C1 segment of cervical spinal cord (tissue), 14 donors: ENCODE measurements at places on chromosomes 4 and X.
A peak's percentile ranks its signal among the peaks of the same experiment; 100 is the strongest.

DNA sequence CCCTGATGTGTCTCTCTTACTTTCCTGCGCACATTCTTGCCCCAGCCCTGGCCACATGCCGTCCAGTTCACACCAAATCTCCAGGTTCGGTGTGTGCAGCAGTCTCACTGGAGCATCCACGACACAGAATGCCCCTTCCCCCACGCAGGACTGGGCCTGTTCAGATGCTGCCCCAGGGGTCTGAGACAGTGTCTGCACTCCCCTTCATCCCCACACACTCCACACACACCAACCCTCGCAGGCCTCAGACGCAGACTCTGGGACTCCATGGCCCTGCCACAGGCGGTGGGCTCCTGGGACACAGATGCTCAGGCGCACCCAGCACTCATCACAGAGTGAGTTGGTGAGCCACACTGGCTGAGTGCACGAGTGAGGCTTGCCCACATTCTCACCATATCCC lies 83.9 kb downstream of the AFAP1 start:
- DNase-seq = no peak

DNA sequence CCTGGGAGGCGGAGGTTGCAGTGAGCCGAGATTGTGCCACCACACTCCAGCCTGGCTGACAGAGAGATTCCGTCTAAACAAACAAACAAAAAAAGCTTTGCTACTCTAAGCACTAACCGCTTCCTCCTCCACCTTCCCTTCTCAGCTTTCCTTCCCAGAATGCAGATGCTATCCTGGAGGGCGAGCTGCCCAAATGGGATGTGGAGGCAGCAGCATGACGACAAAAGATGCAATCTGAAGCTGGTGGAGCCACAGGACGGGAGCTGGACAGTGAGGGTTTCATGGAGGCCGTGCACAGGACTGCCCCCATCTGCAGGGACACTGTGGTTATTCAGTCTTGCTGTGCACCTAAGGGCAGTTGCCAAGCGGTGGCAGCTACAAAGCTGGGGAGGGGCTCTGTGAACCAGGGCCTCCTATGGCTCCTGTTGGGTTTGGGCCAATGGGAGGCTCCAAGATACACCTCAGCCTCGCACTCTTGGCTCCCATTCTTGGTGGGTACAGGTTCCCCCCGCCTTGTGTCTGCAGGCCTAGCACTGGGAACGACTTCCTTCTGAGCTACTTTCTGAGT lies 47.4 kb downstream of the WDR1 start:
- no peak for DNase-seq

DNA sequence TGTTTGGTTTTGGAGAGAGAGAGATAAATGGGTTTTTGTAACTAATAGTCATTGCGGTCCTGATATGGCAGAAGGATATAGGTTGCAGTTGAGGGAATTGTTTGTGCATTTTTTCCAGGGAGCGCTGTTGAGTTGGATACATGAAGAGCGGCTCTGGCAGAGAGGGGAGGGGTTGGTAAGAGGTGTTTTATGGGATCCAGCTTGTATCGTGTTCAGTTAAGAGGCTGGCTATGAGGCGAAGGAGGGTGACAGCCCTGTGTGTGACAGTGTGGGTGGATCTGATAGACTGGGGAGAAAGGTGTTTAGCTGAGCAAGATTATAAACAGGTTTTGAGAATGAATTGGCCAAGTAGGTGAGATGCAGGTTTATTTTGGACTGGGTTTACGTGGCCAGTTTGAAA lies 1.5 kb downstream of the SPANXN4 start:
- no peak for DNase-seq

DNA sequence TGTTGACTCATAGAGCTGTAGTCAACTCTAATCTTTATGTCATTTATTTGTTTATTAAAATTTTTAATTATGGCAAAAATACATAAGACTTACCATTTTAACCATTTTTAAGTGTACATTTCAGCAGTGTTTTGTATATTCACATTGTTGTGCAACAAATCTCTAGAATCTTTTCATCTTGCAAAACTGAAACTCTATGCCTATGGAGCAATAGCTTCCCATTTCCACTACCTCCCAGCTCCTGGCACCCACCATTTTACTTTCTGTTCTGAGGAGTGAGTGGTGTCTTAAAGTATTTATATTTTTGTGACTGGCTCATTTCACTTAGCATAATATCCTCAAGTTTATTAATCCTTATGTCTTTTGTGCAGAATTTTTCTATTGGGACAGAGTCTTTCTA lies 181.0 kb downstream of the GPAT3 start:
- DNase-seq = no peak

DNA sequence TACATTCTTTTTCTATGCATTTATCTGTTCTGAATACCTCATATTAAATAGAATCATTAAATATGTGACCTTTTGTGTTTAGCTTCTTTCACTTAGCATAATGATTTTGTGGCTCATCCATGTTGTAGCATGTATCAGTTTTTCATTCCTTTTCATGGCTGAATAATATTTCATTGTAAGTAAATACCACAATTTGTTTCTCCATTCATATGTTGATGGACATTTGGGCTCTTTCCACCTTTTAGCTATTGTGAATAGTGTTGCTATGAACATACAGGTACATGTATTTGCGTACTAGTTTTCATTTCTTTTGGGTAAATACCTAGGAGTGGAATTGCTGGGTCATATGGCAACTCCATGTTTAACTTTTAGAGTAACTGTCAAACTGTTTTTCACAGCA lies 85.1 kb downstream of the GNL3L start:
- no peak for DNase-seq

DNA sequence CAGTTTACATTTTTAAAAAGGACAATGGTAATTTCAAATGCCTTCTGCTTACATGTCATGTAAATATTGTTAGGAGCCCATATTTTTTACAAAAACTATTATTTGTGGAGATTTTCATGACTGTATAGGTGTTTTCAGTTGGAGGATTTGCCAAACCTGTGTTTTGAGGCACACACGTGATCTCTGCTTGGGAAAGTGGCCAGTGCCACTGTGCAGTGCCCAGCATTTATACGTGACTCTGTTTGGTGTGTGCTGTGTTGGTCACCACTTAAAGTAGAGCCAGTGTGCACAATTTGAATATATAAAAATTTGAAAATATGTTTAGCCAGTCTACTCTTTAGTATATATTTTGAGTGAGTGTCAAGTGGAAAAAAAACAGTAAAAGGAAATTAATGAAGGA lies 26.8 kb upstream of the NAP1L5 start:
- peak; percentile 28 for DNase-seq

DNA sequence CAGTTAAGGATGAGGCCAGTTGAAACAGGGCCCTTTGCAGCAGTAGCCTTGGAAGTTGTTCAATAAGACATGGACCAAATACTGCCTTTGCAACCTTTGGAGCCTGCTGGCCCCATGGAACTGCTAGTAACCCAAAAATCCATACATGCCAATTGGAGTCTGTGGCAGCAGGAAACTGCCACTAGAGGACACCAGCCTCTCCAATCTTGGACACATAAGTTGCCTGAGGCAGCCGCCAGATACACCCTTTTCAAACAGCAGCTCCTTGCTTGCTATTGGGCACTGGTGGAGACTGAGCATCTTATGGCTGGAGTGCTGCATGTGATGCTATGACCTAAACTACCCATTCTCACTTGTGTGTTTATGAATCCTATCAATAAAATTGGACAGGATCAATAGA lies 14.8 kb upstream of the LAP3 start:
- no peak for DNase-seq

- DNase-seq = no peak
These were observed 27.0 kb downstream of the BLOC1S4 start for GRCh38 chr4:6742989-6743388.

- DNase-seq = no peak
These were observed 21.3 kb upstream of the BMP2K start for GRCh38 chr4:78754872-78755271.

- DNase-seq = no peak
These were observed 287.9 kb downstream of the CXXC4 start for GRCh38 chr4:104206784-104207183.

DNA sequence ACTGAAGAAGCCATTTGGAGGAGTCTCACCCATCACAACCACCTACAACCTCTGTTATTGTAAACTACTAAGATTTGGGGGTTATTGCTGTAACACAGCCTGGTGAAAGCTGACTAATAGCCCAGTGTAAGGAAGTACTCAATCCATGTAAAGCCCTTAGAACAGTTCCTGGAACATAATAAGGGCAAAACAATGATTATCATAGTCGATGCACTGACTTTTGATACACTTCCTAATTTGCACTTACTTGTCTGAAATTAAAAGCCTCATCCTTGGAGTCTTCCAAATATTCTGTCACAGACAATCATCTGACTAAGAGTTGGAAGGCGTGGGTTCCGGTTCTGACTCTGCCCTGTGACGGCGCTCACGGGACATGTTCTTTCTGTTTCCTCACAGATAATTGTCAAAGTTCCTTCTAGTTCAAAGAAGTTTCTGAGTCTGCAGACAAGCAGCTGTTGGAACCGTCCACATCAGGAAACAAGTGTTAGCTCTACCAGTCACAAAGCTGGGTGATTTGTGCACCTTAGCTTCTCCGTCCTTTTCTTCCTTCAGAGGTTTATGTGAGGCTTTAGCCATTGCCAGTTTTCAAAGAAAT lies 33.4 kb upstream of the RASGEF1B start:
- no peak for DNase-seq

DNA sequence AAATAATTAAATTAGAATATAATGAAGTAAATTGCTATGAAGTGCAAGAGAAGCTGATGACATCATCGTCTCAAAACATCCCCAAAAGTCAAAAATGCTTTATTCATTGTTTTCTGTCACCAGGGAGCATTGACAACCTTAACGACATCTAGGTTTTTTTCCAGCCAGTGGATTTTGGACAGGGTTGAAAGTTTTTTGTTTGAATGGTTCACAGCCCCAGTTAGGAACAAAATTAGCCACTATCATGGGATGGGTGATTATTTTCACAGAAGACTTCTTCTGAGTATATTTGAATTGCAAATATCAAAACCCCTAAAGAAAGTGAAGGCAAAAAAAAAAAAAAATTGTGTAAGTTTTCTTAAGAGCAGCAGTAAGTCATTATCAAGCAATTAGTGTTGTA lies 826.1 kb downstream of the STPG2 start:
- DNase-seq = no peak

- DNase-seq = no peak
These were observed 4.6 kb upstream of the TLR2 start for GRCh38 chr4:153679486-153679885.

- no peak for DNase-seq
These were observed 33.0 kb downstream of the GALNTL6 start for GRCh38 chr4:171846232-171846631.
